Stimulated activated CD8-positive, alpha-beta memory T cell treated with anti-CD3 and anti-CD28 coated beads, Interleukin-15, amount 100 ng/mL, for 1 hour (primary cell): ENCODE measurements at places on chromosomes 5 and 9.

- no peak for DNase-seq
These were observed 158.8 kb downstream of the MACROH2A1 start for GRCh38 chr5:135240283-135240633.

DNA sequence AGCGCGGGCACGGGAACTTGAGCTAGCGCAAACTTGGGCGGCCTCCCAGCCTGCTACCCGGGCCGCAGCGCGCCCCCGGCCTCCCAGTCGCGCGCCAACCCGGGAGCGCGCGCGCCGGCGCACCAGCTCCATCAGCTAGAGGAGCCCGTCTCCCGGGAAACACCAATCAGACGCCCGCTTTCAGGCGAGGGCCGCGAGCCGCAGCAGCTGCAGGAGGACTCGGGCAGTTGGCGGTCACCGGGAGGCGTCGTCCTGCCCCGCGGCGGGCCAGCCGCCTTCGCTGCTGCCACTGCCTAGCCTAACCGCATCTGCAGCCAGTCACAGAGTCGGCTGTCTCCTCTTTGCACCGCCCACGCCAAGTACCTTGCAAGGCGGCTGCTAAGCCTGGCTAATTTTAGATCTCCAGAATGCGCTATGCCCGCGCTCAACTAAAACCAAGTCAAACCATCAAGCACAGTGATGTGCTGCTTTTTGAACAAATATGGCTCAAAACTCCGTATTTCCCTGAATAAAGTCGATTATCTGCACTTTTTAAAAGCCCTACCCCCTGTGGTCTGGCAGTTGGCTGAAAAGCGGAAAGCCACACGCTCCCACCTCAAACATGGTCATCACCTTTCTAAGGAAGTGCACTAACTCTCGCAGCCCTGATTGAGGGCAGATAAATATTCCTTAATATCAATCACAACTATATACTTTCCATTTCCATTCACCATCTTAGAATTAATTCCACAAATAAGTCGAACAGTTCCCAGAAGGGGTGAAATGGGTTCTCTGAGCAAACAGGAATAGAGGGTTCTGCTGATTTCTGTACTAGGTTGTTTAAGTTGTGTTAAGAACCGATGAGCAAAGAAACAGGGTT lies 221.8 kb downstream of the MEF2C start:
- DNase-seq = no peak

DNA sequence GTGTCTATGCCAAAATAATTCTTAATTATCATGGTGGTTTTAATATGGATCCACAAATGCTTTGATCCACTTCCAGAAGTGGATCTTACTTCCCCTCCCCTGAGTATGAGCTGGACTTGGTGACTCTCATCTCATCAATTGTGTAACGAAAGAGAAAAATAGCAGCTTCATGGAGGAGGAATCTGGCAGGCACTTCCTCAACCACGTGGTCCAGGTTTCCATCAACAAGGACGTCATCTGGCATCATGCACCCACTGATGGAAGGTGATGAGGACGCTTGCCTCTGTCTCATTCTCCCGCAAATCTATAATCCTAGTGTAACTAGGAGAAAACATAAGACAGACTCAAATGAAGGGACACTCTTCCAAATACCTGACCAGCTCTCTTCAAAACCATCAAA lies 54.6 kb upstream of the S1PR3 start:
- DNase-seq = no peak

DNA sequence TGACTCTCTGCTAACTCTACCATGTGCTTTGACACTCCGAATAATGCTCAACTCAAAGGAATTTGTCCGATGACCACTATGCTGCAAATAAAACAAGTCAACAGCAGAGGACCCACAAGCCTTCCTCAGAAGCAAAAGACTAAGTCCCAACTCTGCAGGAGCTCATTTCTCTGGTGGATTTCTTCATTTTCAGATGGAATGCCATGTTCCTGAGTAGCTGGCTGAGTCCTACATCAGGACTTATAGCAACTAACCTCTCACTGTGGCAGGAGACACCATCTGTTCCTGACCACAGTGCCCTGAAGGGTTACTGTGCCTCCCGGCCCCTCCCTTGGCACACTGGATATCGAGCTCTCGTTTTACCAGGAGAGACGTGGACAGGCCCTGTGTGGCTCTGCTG lies 20.8 kb downstream of the LHFPL2 start:
- no peak for DNase-seq

GRCh38 chr9:89815061-89815902 lies 210.5 kb downstream of the GADD45G start:
- DNase-seq = no peak

DNA sequence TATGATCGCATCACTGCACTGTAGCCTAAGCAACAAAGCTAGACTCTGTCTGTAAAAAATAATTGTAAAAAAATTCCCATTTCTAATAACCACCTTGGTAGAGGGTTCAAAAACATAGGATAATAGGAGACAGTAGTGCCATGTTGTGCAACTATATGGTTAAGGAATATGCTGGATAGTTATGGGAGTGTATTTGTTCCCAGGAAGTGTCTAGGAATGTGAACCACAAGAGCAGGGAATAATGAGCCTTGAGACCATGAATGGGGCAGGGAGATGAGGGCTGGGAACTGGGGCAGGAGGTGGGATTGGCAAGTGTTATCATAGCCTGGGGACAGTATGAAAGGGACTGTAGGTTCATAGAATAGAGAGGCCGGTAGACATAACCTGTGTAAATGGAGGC lies 50.4 kb downstream of the RUSC2 start:
- no peak for DNase-seq

DNA sequence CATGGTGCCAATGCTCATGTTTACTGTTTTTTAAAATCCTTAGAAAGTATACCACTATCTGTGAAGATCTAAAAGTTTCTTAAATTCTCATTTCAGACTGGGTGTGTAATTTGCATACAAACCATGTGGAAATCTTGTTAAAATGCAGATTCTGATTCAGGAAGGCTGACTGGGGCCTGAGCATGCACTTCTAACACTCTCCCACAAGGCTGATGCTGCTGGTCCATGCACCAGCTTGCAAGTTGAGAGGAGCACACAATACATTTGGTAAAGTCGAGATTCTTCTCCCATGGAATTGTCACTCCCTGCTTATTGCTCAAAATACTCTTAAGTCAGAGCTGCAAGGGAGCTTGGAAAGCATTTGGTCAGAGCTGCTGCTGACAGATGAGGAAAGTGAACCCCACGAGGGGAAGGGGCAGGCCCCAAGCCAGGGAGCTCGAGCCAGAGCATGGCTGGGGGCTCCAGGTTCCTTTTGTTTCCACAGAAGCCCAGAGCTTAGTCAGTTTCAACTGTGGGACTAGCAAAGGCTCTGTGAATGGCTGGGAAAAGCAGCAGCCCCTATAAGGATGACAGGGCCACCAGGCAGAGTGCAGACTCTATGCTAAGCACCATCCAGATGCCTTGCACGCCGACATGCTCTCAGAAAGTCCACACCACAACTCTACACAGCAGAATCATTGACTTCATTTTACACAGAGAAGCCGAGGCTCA lies 93.5 kb upstream of the HAND1 start:
- DNase-seq = no peak

- DNase-seq = no peak
These were observed 71.8 kb upstream of the TAF11L2 start for GRCh38 chr5:17426104-17426749.

- DNase-seq = no peak
These were observed at the start of gene SUSD1 for GRCh38 chr9:112174965-112175795. Gene SUSD1, minus strand, starts transcription at chr9:112175297. Its CDS starts 62 bp downstream, at chr9:112175235.

DNA sequence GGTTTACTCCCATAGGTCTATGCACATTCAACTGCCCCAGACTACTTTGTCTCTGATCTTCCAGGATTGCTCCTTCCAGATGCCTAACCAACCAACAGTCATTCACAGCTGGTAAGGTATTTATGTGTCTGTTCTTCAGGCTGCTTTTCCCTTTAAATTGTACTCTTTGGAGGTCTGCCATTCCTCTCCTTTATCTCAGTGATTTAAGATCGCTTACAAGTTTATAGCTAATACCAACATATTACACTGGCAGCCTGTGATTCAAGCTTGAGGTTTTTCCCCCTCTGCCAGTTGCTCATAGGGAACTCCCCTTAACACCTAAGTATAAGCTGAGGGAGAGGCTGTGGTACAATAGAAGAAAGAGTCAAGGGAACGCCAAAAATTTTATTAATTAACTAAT lies 711.7 kb upstream of the EDIL3 start:
- no peak for DNase-seq

DNA sequence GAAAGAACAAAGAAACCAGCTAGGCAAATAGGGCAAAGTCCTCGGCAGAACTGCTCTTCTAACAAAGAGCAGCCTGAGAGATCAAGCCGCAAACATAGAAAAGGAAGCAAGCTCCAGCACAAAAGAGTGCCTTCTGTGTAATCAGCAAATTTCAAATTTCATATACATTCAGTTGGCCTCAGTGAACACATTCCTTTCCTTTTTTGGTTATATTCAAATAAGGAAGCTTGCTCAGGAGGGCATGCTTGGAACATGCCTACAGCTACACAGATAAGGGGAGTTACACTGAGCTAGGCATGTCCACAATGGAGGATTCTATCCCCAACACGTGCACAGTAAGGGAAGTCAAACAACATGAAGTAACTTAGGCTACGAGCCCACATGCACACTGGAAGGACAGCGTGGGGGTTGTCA lies 23.4 kb downstream of the IL33 start:
- no peak for DNase-seq

- DNase-seq = no peak
These were observed 254.3 kb downstream of the MAST4 start for GRCh38 chr5:66850354-66851075.

DNA sequence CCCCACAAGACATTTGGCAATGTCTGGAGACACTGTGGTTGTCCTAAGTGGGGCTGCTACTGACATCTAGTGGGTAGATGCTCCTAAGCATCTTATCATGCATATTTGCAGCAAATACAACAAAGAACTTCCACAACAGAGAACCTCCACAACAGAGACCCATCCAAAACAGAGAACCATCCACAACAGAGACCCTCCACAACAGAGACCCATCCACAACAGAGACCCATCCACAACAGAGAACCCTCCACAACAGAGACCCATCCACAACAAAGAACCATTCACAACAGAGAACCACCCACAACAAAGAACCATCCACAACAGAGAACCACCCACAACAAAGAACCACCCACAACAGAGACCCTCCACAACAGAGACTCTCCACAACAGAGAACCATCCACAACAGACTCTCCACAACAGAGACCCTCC lies 32.8 kb downstream of the ARPC5L start:
- no peak for DNase-seq

DNA sequence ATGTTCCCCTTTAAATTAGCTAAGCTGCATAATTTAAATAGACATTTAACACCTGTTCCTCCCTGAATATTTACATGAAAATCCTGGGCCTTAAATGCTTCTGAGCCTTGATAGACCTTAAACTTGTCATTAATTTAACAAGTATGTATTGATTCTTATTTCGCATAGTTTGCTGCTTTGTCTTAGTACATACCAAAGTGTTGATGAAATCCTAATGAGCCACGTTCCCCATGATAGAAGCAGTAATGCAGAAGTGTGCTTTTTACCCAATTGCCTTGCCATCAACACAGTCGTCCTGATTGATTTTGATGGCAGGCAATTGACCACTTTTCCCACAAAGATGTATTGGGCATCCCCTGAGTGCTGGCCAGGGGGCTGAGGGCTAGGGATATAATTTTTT lies 213.5 kb downstream of the SGCD start:
- no peak for DNase-seq

DNA sequence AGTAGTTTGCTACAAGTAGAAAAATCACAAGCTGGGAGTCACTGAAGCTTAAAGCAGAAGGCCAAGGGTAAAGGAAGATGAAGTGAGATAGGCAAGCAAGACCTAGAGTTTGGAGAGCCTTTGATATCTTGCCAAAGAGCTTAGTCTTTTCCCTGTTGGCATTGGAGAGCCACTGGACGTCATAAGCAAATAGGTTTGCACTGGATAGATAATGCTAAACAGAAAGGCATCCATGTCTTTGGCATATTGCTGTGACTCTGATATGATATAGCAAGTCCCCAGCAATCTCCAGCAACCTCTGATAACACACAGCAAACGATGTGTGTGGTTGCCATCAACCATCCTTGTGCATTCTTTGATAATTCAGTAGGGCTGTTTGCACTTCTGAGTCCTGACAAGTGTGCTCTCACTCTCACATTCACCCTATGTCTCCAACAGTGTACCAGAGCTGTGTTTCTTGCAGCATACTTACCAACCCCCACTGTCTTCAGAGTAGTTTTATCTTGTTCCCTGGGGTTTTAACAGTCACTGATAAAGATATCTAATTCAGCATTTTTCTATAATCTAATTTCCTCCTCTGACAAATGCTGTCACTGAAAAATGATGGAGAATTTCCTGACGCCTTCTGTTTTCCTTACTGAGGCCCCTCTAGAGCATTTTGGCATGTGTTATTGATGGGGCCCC lies 16.9 kb upstream of the FREM1 start:
- no peak for DNase-seq

- no peak for DNase-seq
These were observed 41.3 kb upstream of the SV2C start for GRCh38 chr5:76041863-76042262.

DNA sequence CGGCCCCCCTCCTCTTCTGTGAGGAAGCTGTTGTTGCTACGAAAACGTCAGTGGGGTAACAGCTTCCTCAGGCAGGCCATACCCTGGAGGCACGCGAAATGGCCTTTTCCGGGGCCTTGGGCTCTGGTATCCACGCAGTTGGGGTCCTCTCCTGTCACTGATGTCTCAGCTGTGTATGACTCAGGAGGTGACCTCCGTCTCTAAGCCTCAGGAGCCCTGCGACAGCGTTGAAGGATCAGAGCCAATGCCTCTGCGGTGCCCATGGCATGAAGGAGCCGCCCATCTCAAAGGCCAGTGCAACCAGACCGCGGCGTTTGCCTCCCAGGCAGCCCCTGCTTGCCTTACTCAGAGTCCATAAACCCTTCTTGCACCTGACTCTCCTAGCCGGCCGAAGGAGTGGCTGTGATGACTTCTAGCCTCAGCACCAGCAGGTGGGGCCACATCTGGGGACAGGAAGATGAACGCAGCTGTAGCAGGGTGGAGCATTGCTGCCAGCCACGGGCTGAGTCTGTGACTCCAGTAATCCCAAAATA lies 1.0 kb upstream of the MXD3 start:
- no peak for DNase-seq

- DNase-seq = no peak
These were observed 113.0 kb downstream of the RPS23 start for GRCh38 chr5:82164977-82165713.

GRCh38 chr5:97009921-97010320 lies 74.0 kb downstream of the LNPEP start:
- no peak for DNase-seq

DNA sequence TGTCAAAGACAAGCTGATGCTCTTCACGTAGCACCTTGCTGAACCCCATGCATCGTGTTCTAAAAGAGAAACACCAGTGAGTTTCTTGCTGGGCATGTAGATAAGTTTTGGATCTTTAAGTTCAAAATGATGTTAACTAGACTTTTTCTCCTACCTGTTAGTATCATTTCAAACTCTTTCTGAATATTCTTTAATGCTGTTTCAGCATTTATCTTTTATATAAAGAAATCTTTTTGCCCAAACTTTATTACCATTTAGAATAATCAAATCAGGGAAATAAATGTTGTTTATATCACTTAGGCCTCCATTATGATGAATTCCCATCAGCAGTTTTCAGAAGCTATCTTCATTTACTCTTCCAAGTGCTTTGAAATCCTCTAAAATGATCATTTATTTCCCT lies 542.8 kb downstream of the CDH10 start:
- no peak for DNase-seq

GRCh38 chr5:134555223-134555889 lies 29.9 kb downstream of the JADE2 start:
- DNase-seq = no peak
